ENCODE measurements at places on chromosomes 1 and 21. TPM values are rescaled to one million over a fixed set of nuclear protein-coding genes. Genes with fewer than 3 reads are reported as not detected.

DNA sequence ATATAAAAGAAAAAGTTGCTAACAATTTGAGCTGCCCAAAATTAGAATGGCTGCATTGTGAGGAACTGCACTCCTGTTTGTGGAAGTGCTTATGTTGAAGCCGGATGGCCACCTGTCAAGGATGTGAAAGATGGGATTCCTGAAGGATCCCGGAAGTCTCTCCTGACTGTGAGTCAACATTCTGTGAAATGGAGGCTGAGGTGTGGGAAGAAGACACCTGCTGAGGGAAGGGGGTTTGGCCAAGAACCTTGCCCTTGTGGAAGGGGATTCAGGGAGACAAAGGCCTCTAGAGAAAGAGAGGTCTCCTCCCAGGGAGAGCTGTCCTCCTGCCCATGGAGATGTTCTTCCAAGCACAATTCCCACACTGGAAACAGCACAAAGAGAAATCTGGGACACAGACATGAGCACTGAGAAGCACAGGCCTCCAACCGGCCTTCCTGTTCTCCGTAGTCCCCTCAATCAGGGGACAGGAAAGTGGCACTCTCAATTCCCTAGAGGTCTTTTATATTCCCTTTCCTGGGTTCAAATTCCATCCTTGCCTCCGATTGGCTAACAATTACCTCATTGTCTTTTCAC lies 70.5 kb downstream of the CD2 start:
- no peaks in the 10 kb centered on the region for H3K27me3 ChIP-seq
- H3K4me1 ChIP-seq = peaks cover 18% of the 10 kb centered on the region
- no peak overlapping the region for H3K4me3 ChIP-seq
- no peaks in the 10 kb centered on the region for H3K36me3 ChIP-seq

DNA sequence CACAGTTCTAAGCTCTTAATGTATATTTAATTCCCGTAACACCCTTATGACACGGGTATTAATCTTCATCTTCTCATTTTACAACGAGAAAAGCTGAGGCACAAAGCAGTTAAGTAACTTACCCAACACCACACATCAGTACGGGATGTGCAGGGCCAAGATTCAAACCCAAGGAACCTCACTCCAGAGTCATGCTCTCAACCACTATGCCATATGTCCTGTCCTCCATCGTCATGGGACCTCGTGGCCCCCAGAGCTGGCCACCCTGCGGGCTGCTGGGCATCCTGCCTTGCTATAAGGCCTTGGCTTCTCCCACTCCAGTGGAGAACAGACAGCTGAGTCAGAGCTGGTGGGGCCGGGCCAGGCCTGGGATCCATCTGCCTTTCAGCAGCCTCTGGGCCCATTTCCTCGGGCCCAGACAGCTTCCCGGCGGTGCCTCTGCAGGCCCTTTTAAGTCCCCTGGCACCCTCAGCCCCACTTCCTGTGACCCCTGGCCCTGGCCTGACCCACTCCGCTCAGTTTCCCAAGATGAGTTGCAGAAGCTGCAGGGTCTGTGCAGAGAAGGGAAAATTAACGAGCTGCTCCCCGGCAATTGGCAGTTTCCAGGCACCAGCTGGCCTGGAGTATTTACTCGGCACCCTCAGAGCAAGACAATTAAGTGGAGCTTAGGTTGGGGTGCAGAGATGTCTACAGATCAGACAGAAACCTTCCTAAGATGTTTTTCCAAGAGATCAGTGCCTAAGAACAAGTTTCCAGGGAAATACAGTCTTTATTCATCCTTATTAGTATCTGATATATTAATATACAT lies 98.2 kb downstream of the EPHB2 start:
- H3K27me3 ChIP-seq = no peaks in the 10 kb centered on the region
- DNase-seq = no peak
- no peaks in the 10 kb centered on the region for H3K4me1 ChIP-seq
- no peak overlapping the region for H3K4me3 ChIP-seq

DNA sequence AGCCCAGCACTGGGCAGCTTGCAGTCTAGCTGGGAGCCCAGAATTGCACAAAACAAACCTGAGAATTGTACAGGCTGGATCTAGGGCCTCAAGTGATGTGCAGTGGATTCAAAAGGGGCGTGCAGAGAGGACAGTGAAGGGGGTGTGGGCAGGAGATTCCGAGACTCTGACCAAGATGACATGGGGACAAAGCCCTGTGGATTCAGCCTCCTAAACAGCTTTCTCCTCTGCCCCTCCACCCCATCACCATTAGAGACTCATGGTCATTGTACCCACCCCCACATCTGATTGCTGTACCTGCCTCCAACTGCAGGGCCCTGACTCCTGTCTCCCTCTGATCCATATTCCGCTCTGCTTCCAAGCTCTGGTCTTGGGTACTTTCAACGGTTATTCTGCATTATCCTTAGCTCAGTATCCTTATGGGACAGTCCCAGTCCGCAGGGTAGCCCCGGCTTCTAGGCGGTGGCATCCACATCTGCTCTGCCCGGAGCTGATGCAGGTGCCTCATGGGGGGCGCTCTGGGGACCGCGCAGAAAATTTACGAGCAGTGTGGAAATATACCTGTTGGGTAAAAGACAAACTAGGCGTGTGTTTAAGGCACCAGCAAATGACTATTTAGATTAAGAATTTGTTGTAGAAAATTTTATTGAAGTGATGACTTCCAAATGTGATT lies 1.7 kb upstream of the BMP8A start:
- H3K27ac ChIP-seq = no peak overlapping the region
- H3K36me3 ChIP-seq = peaks cover 17% of the 10 kb centered on the region
- H3K27me3 ChIP-seq = no peaks in the 10 kb centered on the region
- DNase-seq = no peak

DNA sequence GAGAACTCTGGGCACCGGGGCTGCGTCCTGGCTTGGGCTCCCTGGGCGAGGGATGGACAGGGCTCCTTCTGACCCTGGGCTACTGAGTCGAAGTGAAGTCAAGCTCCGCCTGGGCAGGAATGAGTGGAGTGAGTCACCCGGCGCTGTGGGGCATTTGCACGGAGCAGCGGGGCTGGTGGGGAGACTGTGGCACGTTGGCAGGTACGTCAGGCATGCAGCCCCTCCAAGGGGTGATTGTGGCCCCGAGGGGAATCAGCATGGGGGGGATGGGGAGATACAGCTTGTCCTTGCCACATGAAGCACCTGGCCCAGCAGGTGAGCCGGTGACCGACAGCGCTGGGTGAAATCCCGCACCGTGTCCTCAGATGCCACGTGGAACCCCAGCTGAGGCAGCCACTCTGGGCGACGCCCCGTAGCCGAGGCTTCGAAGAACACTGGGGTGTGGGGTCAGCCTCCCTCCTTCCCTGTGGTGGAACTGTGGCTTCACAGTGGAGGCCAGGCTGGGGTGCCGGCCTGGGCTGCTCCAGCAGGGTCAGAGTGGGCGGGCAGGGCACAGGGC lies 62.3 kb downstream of the COL18A1 start:
- no peak overlapping the region for H3K4me3 ChIP-seq
- no peaks in the 10 kb centered on the region for H3K27me3 ChIP-seq
- no peak overlapping the region for H3K27ac ChIP-seq
- H3K4me1 ChIP-seq = peaks cover 7% of the 10 kb centered on the region

BEND5 gene
- total RNA-seq = 4.3 TPM
